ENCODE measurements at places on chromosomes 5 and 9.

DNA sequence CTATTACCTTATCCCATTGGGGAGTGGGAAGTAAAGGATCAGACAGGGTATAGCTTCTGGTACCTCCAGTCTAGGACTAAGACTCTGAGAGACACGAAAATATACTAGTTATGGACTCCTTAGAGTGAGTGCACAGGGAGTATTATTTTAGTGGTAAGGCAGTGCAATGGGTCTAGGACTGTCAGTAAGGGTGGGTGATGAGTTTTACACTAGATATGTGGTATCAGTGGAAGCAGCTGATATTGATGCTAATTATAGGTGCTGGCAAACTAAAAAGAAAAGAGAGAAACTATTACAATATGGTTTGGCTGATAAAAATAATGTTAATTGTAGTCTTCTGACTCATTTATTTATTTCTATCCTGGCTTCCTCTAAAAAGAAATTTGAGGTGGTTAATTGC, 118.6 kb downstream of the UNC13B start:
- DNase-seq, result no peak

GRCh38 chr5:145445027-145445426, 390.1 kb downstream of the PRELID2 start:
- no peak for DNase-seq

GRCh38 chr9:90420768-90421513, 221.7 kb downstream of the DIRAS2 start:
- DNase-seq, result no peak

- no peak for DNase-seq
Measured at GRCh38 chr9:80592413-80592812, 1020.6 kb downstream of the TLE4 start.

DNA sequence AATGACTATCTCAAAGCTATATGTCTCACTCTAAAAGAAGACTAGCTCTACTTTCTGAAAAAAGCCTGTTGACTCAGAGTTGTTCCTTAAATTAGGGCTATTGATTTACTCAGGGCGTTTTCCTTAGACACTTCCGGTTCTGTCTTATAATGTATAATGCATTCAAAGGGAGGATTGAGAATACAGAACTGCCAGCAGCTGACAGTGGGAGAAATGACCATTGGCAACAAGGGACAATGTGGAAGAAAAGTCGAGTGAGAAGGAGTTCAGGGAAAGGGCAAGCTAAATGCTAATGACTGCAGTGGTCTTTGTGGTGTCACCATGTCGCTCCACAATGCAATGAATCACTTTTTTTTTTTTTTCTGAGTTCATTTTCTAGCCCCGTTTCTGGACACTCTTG, 65.7 kb upstream of the ANKH start:
- no peak for DNase-seq

DNA sequence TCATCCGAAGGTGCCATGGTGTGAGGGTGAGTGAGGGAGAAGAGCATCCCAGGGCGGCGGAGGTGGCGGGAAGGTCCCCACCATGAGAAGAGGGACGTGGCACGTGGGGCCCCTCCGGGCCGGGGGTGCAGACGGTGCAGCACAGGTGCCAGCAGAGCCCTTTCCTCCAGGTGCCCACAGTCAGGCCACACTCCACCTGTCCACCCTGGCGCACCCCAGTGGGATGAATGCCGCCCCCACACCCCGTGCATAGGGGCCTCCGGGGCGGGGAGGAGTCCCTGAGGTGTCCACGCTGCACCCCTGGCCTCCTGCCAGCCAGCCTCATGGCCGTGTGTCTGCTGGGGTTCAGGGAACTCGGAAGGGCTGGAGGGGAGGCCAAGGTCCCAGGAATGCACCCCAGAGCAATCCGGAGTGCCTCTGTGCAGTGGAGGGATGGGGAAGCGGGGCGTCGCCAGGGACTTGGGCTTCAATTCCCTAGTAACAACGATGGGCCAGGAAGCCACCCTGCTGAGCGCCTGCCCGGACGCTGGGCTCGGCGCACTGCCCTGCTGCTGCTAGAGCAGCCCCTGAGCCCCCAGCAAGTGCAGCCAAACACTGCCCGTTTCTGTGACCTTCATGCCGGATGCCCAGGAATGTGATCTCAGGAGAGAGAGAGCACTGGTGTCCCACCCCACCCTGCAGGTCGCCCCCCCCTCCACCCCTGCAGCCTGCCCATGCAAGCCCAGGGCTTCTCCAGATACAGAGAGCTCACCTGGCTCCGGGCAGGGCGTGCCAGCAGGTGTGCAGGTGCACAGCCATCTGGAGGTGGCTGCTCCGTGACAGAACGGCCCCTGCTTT, 8.8 kb upstream of the NACC2 start:
- DNase-seq, result no peak

- DNase-seq, result peak; percentile 62
Measured at GRCh38 chr9:105883847-105884246, 189.5 kb downstream of the TMEM38B start.

DNA sequence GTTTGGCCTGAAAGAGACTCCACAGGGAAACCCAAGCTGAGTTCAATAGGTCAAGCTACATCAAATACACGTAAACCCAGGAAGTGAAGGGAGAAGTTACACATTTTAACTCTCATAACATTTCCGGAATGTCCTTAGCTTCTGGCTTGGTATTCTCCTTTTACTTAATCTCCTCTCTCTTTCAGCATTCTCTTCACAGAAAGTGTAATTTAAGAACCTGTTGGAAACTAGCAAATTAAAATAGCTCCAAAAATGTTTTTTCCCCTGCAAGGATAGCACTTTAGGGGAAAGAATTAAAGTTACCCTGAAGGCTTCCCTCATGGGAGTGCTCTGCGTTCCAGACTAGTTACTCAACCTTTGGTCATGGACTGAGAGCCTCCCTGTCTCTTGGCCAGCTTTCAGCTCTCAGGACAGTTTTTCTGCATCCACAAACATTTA, 292.7 kb upstream of the TARS1 start:
- no peak for DNase-seq

GRCh38 chr5:1497795-1498622, 25.8 kb downstream of the LPCAT1 start:
- DNase-seq, result no peak

- no peak for DNase-seq
Measured at GRCh38 chr9:106875529-106875928, 12.6 kb downstream of the ZNF462 start.

- no peak for DNase-seq
Measured at GRCh38 chr9:77916820-77917219, 114.8 kb downstream of the GNAQ start.

- no peak for DNase-seq
Measured at GRCh38 chr9:76652894-76653293, 111.3 kb upstream of the PCA3 start.

GRCh38 chr9:117696154-117696553, 8.0 kb upstream of the TLR4 start:
- no peak for DNase-seq

DNA sequence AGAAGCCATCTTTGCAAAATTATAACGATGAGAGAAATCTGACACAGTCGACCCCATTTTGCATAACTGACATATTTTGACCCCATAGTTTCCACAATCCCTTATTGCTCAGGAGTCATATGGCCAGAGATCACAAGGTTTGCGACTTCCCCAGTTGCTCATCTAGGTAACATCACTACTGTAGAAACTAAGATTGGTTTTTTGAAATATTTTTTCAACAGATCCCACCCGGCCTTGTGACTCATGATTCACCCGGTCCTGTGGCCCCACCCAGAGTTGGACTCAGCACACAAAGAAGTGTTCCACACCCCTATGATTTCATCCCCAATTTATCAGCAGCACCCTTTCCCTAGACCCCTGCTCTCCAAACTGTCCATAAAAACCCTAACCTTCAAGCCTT, 50.2 kb downstream of the TIMD4 start:
- DNase-seq, result no peak

DNA sequence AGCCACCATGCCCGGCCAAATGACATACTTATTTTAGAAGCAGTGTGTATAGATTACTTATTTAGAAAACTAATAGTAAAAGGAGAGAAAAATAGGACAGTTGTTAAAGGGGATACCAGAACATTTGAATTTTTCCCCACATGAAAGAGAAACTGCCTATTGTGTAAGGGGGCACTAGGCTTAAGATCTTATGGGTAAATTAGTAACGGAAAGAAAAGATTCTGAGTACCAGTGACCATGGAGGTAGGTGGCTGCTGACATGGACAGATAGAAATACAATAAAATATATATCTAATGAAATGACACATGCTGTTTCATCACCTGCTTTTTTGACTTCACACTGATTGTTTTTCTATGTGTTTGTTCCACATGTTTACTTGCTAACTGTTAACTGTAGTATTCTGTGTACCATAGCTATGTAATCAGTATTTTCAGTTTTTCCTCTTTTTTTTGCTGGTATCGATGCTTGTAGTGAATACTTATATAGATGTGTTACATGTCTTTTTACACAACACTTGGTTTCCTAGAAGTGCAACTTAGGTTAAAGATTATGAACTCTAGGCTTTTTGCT, 3.0 kb upstream of the DNAJC21 start:
- no peak for DNase-seq

GRCh38 chr5:128213340-128213739, 129.8 kb downstream of the SLC12A2 start:
- DNase-seq, result peak; percentile 57

GRCh38 chr5:140146523-140146842, 20.7 kb downstream of the IGIP start:
- no peak for DNase-seq

- no peak for DNase-seq
Measured at GRCh38 chr5:110179321-110179720, 489.6 kb downstream of the MAN2A1 start.

DNA sequence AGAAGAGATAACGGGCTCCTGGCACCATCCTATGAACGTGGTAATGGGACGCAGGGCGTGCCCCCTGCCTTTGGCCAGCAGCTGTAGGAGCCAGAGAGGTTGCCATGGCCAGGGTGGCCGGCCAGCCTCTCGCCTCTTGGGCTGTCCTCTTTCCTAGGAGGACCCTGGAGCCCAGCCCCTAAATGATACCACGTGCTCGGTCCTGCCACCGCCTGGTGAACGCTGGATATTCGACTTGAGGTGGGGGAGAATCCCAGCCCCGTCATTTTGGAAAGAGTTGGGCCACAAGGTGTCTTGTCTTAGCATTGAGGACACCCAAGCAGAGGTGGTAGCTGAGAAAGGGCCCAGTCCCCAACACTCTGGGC, 391 bp upstream of the NRG2 start:
- no peak for DNase-seq

- DNase-seq, result no peak
Measured at GRCh38 chr9:88280816-88281382, 107.3 kb upstream of the SPIN1 start.

- DNase-seq, result no peak
Measured at GRCh38 chr9:88874391-88874790, 116.9 kb upstream of the S1PR3 start.

DNA sequence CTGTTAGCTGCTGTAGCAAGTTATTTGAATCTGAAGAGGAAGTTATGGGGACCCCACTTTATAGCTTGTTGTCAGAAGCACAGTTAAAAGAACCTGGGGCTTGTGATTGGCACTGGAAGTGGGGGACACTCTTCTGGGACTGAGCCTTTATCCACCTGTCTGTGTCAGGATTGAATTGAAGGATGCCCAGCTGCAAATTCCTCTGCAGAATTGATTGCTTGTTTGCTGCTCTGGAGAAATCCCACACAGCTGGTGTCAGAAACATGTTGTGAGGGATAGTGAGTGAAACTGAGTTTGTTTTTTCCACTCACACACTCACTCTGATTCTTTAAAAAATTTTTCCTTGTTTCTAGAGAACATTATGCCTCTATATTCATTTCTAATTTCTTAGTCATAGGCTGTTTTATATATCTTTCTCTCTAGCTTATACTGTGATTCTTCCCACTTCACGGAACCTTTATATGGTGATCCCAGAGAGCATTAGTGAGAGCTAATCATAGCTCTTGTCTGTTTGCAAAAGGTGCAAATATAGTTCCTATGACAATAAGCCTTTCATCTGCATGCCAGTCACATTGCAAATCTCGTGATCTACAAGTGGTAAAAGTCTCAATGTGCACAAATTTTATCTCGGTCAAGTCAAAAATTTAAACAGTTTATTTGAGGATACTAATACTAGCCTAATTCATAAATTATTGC, 188.5 kb upstream of the EDIL3 start:
- no peak for DNase-seq

GRCh38 chr9:90162819-90163218, 479.8 kb downstream of the DIRAS2 start:
- DNase-seq, result no peak

GRCh38 chr5:137233726-137234125, 265.4 kb downstream of the SPOCK1 start:
- DNase-seq, result no peak

DNA sequence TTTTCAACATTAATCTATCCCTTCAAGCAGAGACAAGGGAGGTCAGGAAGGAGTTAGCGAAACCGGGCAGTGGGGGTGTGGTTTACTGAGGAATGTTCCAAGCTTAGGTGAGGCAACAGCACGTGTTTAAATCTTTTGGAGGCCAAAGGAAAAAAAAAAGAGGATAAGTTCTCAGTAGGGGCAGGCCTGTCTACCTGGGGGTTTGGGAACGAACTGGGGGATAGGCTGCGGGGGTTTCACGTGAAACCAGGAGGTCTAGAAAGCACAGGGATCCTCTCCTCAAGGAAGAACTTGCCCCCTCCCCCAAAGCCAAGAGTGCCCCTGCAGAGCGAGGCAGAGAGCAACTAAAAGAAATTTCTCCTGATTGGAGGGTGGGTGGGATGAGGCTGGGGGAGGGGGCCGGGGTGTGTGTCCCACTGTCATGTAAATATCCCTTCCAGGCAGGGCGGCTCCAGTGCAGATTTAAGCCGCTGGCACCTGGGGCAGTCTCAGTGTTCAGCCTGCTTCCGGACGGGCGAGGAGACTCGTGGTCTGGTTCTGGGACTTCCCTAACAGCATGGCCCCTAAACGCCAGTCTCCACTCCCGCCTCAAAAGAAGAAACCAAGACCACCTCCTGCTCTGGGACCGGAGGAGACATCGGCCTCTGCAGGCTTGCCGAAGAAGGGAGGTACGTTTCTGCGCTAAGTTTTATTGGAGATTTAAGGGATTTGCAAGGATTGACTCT, 5.5 kb upstream of the SET start:
- peak; percentile 64 for DNase-seq

GRCh38 chr9:106716820-106717219, 146.1 kb upstream of the ZNF462 start:
- DNase-seq, result no peak

- DNase-seq, result no peak
Measured at GRCh38 chr5:164060786-164061355, 555.5 kb downstream of the MAT2B start.

DNA sequence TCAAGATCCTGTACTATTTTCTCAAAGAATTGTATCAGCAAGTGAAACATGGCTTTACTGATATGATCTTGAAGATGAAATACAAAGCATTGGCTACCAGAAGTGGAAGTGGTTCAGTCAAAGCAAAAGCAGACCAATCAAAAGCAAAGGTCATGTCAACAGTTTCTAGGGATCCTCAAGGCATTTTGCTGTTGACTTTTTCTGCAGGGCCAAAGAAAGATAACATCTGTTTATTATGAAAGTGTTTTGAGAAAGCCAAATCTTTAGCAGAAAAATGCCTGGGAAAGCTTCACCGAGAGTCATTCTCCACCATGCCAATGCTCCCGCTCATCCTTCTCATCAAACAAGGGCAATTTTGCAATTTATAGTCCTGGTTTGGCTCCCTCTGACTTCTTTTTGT, 90.3 kb upstream of the ACO1 start:
- no peak for DNase-seq

- DNase-seq, result no peak
Measured at GRCh38 chr9:4594545-4594944, 67.5 kb upstream of the PLPP6 start.

- DNase-seq, result peak; percentile 54
Measured at GRCh38 chr5:56710826-56711590, 104.3 kb upstream of the MAP3K1 start.

All from activated CD4-positive, alpha-beta T cell treated with anti-CD3 and anti-CD28 coated beads, Interleukin-2, amount 50 U/mL, for 16 hours (primary cell).